ENCODE measurements at places on chromosomes 12 and 14.

DNA sequence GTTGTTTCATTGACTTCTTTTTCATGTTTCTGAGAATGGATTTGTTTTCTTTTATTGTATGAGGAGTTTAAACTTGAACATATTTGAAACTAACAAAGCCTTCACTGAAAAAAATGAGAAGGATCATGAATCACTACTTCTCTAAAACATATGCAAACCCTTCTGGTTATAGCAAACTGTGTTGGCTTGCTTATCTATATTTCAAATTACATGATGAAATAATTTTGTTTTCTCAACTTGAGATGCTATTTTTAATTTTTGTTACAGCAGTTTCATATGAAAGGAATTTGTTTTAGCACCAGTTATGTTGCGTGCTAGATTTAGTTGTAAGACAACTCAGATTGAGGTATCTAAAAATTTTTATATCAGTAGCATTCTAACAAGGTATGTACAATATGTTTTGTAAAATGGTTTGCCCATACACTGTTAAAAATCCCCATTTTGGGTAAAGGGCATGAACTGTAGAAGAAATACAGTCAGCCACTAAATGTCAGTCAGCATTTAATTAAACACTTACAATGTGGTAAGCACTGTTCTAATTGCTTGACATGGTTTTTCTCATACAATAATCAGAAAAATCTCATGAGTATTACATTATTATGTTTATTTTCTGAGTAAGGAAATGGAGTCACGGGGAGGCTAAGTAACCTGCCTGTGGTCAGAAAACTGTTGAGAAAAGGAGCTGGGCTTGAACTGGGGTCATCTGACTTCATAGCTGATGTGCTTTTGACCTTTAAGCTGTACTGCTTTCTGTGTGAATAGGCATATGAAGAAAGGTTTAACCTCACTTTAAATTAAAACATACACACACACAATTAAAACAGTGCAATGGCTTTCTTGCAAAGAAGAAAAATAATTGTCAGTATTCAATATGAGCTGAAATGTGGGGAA, 105.7 kb downstream of the PLEKHA5 start:
- peak; percentile 31 for DNase-seq

- no peak for DNase-seq
These were observed 152.1 kb upstream of the PLEKHG7 start for GRCh38 chr12:92550661-92551060.

- no peak for DNase-seq
These were observed 7.1 kb upstream of the KRT82 start for GRCh38 chr12:52413202-52413601.

DNA sequence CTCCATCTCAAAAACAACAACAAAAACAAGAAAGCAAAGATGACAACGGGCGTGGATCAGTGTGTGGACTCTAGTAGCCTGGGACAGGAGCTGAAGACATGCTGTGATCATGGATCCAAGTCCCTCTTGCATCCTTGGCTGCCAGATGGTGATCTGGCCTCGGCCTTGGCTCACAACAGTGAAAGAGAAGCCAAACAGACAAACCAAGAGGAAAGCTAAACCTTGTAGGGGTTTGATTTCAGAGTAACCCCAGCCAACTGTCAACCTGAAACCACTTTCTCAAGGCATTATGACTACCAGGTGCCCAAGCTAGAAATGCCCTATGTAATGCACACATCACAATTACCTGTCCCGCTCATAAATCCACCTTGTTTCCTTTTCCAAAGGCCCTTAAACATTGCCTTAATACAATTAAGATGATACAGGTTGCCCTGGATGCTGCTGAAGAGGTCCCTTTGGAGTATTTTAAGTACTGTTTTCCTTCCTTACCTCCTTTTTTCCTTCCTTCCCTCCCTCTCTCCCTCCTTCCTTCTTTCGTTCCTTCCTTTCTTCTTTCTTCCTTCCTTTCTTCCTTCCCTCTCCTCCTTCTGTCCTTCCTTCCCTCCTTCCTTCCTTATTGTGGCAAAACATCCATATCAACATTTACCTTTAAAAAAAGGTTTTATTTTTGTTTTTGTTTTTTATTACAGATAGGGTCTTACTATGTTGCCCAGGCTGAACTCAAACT, 41.4 kb upstream of the NINJ2 start:
- DNase-seq, result no peak

DNA sequence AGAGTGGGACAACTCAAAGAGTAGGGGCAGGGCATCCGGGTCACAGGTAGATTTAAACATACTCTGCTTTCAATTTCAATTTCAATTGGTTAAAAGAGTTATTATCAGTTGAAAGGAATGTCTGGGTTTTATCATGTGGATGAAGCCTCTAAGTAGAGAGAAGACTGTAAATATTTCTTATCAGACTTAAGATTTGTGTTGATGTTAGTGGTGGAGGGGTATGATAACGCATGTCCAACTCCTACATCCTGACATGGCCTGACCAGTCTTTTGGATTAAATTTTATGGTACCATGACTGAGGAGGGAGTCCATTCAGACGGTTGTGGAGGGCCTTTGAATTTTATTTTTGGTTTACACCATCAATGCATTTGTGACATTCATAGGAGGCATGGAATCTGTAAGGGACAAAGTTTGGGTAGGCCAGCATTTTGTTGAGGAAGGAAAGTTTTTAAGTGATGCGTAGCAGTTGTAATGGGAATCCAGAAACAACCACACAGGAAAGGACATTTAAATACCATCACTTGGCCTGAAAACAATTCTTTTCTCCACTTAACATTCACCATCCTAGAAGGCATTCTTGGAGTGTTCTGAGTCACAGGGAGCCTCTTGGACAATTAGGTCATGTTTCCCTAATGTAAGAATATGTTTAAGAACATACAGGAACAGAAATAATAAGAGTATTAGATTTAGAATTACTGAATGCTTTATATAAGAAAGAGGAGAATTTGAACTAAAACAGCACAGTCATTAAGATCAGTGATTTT, 371.9 kb downstream of the ATP23 start:
- peak; percentile 64 for DNase-seq

GRCh38 chr14:89924268-89924667, 30.3 kb downstream of the EFCAB11 start:
- DNase-seq, result no peak

DNA sequence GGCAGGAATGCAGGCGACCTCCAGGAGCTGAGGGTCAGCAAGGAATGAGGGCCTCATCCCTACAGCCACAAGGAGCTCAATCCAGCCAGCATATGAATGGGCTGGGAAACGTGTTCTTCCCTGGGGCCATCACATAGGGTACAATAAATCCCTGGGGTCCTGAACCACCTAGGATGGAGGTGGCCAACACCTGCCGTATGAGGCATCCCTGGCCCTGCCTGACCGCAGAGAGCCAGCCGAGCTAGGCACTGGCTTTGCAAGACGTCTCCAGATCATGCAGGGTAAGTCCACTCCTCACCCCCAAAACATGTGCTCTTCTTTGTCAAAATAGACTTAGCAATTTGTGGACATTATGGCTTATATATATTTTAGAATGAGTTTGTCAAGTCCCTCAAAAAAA, 303.7 kb upstream of the DIO3 start:
- no peak for DNase-seq

DNA sequence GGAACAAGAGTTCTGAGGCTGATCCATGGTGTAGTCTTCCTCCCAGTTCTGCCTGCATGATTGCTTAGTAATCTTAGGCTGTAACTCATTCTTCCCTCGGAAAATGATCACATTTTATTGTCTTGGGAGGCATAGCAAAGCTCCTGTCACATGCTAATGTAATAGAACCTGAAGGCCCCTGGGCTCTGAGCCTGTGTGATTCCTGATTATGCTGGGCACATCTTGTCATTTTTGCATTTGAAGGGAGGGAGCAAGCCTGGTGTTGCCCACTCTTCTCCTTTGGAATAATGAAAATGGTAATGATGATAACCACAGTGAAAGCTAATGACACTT, 215.4 kb downstream of the MSRB3 start:
- DNase-seq, result no peak

DNA sequence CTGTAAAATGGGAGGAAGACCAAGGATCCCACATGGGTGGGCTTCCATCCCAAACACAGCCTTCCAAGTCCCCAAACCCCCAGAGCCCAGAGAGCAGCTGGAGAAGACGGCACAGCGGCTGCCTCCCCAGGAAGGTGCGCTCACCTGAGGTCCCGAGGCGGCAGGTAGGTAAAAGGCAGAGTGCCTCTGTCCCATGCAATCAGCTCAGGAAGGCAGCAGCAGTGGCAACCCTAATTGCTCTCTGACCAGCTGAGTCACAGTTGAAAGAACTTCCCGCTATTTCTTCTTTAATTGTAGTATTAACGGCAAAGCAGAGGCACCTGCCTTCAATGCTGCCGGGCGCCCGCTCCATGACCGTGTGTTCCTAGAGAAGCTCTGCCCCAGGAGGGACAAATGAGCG, 91.1 kb upstream of the BCL11B start:
- no peak for DNase-seq

DNA sequence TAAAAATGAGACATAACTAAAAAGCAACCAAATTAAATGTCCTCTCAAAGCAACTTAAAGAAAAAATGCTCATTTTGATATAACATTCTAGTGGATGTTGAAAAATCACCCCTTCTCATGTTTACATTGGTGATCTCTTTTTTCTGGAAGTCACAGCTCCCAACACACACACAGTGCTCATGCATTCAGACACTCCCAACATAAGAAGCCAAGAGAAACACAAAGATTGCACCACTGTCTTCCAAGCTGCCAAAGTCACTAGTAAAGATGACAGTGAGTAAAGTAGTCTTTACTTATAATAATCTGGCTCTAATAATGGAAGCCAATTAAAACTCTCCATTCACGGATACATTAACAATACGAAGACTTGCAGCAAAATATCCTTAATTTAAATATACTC, 218.4 kb downstream of the NTF3 start:
- DNase-seq, result no peak

GRCh38 chr14:31564194-31564593, 3.0 kb downstream of the NUBPL start:
- DNase-seq, result no peak

GRCh38 chr12:51397670-51398069, 6.5 kb upstream of the GALNT6 start:
- no peak for DNase-seq

DNA sequence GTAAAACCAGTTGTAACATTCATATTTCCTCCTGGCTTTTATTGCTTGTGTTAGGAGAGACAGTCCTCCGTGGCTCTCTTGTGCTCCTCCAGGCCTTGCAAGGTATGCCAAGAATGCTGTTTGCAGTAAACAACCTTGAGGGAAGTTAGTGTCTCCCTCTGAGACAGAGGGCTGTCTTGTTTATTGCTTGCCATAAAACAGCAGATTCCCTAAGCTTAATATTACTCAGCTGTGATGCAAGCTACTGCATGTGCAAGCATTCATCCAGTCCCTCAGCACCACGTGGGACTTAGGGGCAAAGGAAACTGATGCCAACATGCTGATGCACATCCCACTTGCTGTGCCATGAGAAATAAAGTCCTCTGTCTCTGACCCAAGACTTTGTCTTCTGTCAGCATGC, 6.6 kb downstream of the POMT2 start:
- DNase-seq, result no peak

DNA sequence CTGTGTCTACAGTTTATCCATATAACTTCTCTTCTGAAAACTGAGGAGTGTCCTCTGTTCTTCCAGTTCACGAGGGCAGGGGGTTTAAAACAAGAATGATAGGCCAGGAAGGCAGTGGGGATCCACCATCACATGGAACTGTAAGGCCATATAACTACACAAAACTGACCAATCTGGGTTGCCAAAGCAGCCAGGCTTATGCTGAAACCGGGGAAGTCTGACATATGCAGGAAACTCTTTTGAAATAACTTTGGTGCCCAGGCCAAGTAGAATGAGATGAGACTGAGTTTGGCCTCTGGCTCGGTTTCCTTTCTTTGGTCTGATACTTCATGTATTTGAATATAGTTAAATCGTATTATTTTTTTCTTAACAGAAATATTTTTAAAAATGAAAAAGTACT, 18.0 kb upstream of the ATF1 start:
- no peak for DNase-seq

DNA sequence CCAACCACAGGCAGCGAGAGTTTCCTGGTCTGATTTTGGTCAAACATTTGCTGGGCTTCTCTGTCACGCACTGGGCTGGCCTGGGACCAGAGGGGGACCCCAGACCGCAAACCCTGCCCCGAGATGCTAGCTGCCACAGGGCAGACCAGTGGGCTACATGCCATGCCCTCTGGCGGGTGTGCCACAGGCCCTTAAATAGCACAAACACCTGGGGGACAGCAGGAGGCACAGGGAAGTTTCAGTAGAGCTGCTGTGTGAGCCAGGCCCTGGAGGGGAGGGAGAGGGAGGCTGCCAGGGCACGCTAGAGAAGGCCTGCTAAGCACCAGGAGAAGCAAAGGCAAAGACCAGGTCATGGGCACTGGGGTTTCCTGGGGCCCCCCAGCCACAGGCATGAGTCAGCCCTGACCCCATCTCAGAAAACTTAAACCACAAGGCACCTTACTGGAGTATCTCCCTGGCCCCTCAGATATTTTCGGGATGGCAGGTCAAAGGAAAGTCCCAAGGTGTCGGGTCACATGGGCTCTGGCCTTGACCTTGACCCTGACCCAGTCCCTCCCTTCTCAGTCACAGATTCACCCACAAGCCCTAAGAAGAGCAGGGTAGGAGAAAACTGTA, 29.2 kb downstream of the ITPK1 start:
- no peak for DNase-seq

DNA sequence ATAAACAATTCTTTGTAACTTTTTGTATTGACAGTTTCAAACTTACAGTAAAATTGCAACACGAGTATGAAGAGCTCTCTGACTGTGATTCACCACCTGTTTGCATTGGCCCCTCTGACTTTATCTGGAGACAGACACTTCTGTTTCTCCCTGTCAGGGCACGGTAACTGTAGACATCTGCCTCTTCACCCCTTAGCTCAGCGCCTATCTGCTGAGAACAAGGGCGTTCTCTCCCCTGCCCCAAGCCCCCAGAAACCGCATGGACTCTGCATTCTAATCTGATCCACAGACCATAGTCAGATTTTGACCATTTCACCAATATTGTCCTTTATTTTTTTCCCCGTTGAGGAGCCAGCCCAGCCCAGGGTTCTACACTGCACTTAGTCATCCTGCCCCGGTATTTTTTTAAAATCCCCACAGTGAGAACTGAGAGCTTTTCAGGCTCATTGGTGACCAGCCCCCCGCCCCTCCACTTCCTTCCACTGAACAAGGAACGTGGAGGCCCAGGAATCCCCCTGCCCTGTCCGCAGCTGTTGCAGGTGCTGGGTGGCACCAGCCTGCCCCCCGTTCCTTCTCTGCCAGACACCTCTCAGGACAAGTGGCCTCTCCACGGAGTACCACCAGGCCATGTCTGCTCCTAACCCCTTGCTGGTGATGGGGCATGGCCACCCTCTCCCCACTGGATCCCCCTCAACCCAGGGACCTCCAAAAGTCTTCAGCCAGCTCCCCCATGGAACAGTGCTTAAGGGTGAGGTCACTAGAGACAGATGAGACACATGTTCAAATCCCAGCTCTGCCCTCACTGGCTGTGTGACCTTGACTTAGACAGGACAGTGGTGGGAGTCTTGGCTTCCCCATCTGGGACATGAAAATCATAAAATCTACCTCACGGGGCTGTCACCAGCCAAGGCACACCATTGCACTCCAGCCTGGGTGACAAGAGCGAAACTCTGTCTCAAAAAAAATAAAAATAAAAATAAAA, 11.2 kb downstream of the RHOF start:
- no peak for DNase-seq

GRCh38 chr12:5807514-5808219, 137.4 kb downstream of the ANO2 start:
- DNase-seq, result no peak

- DNase-seq, result peak; percentile 60
These were observed 203.1 kb downstream of the SLC2A13 start for GRCh38 chr12:39902821-39903220.

GRCh38 chr12:5777451-5777850, 167.6 kb downstream of the ANO2 start:
- DNase-seq, result no peak
